Karpas-422 (cell line): ENCODE measurements at places on chromosomes 5 and 9.

- no peak for DNase-seq
Observed at GRCh38 chr5:170750791-170751190, 32.7 kb upstream of the GABRP start.

DNA sequence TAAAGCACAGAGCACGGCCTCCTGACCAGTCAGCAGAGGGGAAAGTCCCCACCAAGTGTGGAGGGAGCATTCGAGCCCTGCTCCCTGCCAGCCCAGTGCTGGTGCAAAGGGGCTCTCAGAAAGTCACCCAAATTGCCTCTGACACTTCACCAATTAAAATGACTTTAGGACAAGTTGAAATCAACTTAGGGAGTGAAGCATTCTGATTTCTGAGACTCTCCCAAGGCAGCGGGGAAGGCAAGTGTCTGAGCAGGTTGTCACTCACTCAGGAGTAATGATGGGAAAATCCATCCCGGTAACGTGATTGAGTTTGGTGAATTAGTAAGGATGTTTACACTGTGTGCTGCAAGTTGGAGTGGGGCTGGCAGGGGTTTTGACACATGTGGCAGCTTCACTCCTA is 73.7 kb downstream of the PCDH1 start:
- no peak for DNase-seq

- no peak for DNase-seq
Observed at GRCh38 chr9:124449381-124450151, 685 bp upstream of the ADGRD2 start.

DNA sequence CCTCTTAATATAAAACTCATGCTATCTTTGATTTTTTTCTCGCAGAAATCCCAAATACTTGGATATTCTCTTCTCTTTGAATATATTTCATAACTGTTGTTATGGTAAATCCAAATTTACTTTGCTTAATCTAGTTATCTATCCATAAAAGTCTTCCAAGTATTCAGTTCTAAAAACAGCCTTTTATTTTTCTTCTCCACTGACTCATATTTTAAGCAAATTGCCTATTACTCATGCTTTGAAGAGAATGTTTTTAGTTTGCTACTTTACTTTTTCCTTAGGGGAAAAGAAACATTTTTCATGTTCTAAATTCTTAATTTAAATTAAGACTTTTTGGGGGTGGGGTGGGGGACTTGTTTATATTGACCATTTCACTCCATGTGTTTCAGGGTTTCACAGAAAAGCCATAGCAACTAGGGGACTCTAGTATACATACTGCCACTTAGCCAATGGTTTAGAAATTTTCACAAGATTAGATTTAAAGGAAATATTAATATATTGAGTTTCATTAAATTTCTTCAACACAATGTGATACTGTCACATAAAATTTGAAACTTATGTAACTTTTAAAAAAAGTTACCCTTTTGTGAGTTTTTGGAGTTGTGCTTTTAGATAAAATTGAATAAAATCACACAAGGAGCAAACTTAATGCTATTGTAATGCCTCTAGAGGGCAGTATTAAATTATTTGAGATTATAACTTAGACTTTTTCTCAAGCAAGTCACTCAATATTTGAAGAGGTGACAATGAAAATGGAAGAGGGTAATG is 545.8 kb upstream of the ARRDC3 start:
- DNase-seq = peak; percentile 59

DNA sequence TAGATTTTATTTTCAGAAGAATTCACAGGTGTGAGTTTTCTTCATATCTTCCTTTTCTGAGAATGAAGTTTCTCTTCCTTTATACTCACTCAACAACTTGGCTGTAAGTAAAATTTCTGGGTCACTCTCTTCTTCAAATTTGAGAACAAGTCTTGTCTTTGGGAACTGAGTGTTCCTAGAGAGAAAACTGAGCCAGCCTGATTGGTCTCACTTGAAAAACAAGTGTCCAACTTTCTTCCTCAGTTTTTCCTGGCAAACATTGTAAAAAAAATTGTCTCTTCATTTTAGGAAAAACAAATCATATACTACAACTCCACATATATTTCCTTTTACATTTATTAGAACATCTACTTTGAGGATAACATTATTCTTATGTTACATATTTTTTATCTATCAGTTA is 156.1 kb upstream of the GHR start:
- DNase-seq = no peak
